ENCODE measurements at places on chromosomes 5 and 9.

GRCh38 chr9:116644091-116644688 is 42.9 kb upstream of the TRIM32 start:
- no peak for DNase-seq

GRCh38 chr5:38347896-38348295 is 89.5 kb downstream of the EGFLAM start:
- DNase-seq = no peak

DNA sequence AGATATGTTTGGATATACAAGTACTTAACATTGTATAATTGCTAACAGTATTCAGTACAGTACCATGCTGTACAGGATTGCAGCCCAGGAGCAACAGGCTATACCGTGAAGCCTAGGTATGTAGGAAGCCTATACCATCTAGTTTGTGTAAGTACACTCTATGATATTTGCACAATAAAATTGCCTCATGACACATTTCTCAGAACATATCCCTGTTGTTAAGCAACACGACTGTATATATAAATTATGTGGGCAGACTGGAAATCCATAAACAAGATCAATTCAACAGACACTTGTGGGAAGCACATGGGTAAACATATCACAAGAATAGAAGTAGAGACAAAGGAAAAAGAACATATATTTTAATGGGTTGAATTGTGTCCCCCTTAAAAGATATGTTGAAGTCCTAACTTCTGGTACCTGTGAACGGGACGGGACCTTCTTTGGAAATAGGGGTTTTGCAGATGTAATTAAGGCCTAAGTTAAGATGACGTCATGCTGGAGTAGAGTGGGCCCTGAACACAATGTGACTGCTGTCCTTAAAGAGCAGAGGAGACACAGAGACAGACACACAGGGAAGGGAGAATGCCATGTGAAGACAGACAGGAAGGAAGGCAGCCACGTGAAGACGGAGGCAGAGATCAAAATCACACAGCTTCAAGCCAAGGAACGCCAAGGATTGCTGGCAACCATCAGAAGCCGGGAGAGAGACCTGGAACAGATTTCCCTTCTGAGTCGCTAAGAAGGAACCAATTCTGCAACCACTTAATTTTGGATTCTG is 76.3 kb downstream of the SCAI start:
- no peak for DNase-seq

DNA sequence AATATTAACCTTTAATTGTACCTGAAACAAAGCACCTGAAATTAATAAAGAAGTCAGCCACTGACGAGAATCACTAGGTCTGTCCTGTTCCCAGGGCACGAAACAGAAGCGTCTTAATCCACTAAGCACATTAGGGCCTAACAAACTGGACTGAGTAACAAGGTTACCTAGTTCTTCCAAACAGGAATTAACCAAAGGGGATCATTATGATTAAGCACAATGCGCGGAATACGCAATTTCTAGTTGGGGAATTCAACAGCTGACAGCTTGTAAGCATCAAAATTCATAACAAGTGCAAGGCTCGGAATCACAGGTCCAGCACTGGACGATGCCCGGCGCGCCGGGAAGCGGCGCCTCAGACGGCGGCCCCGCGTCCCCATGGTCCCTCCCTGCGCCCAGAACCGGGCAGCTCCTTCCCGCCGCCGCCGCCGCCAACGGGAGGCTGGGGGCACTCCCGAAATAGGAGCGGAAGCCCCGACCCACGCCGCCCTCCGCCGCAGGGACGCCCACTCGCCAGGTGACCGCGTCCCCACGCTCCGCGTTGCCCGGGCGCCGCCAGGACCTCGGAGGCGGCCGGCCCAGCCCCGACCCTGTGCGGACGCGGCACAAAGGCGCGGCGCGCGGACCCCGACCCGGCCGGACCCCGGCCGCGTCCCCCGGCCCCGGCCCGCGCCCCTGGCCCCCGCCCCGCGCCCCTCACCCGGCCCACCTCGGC is 898 bp downstream of the CAMSAP1 start:
- DNase-seq = no peak

DNA sequence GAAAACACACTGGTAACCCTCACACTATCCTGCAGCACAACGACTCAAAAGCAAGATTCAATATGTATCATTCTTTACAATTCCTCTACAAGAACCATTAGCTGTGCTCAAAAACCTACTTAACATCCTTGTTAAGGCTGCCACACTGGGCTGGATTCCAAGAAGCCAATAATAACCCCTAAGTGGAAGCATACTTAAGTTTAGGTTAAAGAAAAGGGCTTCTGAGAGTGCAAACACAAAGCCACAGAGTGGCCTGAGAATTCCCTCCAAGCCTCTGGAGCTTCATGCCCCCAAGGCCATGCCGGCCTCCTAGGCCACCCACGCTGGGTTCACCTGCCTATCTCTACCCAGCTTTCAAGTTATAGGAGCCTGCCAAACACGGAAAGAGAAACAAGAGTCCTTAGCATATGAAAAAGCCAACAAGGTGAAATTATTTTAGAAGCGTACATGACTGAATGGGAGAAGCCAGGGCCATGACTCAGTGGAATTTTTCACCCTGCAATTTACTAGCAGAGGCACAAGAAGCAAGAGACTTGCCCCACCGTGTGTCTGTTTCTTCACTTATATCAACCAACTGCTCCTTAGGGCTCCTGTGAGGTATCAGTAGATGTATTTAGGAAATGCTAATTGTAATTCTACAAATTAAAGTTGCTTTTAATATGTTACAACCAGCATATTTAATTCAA is 293.0 kb downstream of the SPOCK1 start:
- DNase-seq = no peak

- no peak for DNase-seq
Observed at GRCh38 chr9:115117999-115118878, at the start of gene TNC. TSS of gene TNC (minus strand) at chr9:115118157. CDS start at chr9:115091018, 27,139 bp downstream.

DNA sequence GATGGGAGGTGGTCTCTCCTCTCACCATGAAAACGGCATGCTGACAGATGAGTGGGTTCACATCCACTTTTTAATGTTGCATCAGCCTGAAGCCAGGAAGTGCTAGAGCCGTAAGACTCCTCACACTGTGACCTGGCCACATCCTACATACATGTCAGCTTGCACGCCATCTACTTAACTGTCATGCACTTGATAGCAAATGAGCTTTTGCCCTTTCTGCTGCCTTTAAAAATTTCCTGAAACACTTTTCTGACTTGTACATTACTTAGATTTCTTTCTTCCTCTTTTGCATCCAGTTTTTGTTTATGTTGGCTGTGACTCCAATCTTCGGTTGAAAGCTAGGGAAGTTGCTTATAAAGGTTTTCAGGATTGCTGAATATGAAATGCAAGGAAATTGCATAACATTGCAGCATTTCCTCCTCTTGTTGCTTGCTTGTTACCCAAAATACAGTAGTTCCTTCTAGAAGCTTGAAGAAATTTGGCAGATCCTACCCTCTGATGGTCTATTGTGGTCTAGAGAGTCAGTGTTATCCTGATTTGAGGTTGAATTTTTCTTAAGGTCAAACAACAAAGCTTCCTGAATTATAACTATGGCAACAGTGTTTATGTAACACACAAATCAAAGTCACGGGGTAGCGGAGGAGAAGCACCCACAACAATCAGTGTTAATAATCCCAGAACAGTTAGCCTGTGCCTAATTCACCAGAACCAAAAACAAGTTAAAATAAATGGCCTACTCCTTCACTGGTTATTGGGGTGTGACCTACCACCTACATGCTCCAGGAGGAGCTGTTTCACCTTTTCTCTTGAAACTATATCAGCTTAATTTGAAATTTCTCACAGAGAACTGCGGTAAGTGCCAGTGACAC is 232.5 kb downstream of the ARHGAP26 start:
- DNase-seq = peak; percentile 65

DNA sequence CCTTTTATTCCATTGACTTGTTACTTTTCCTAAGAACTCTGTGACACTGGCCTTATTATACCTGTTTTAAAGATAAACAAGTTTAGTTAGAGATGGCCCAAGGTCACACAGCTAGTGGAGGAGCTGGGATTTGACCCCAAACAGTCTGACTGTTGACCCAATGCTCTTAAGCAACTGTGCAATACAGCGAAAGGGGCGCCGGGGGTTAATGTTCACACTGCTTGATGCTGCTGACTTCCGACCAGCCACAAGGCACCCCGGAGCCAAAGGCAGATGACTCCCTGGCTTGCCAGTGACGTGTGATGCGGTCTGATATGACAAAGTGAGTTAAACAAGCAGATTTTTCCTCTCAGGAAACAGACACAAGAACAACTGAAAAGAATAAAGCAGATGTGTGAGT is 23.9 kb downstream of the PIK3R1 start:
- peak; percentile 23 for DNase-seq

DNA sequence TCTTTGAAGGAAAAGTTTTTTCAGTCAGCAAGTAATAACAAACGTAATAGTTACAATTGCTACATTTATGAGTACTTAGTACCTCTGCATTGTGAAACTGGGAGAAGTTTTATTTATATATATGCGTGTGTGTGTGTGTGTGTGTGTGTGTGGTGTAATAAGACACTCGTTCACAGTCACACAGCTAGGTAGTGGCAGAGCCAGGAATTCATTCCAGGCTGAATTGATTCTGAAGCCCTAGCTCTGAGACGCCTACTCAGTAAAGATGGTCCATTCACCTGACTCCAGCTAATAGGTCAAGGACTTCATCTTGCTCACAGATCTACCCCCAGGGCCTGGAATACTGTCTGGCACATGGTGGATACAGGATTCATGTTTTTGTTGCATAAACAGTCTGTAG is 13.6 kb upstream of the CAST start:
- DNase-seq = no peak

DNA sequence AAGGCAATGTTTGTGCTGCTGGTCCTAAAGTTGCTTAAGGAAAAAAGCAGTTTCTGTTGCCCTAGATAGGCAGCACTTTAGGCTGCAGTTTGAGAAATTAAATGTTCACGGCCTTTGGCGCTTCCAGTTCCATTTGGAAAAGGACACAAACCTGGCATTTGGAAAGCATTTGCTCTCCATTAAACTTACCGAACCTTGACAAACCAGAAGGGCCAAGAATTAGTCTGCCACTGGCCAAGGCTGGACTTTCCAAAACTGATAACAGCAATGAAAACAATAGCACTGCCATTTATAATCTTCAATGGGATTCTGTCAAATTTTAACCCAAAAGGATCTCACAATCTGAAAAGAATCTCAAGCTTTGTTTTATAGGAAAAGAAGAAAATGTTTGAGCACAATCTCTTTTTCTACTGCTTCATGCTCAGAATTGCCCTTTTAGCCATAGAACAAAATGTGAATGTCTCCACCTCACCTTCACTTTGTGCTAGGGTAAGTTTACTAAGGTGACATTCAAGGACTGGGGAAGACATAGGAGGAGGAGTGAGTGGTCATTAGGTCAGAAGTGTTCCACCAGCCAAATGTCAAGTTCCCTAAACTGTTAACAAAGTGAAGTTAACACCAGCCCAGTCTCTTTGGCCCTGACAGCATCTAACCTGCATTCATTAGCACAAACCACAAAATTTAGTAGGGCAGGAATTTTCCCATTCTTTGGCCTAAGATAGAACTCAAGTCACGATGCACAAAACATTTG is 583.4 kb upstream of the DMAC1 start:
- DNase-seq = no peak

- no peak for DNase-seq
Observed at GRCh38 chr5:7391215-7391614, 4.7 kb upstream of the ADCY2 start.
